A549 treated with ZK216348 at 1 μM for 4 hours (cell line): ENCODE measurements at places on chromosomes 5 and 9. TPM values are rescaled to one million over a fixed set of nuclear protein-coding genes. Genes with fewer than 3 reads are reported as not detected.

The STK32A gene
- total RNA-seq, result 0.20 to 0.74 TPM (median 0.29 TPM) in 5 replicates

The DAB2 gene
- total RNA-seq, result 8.5 to 12.0 TPM (median 10.4 TPM) in 5 replicates

The ALDH1A1 gene
- 4,093 to 6,603 TPM (median 5,109 TPM) in 5 replicates for total RNA-seq

The IFNA2 gene
- not detected in 5 replicates for total RNA-seq

The FGF1 gene
- total RNA-seq, result 0.15 to 1.8 TPM (median 0.29 TPM) in 5 replicates

The DHX29 gene
- total RNA-seq, result 17.4 to 25.7 TPM (median 22.9 TPM) in 5 replicates

The DDX4 gene
- not detected in 5 replicates for total RNA-seq

The CCNI2 gene
- total RNA-seq, result 0.06 to 0.09 TPM in 2 of 5 replicates, not detected in the others

The CCL21 gene
- total RNA-seq, result not detected in 5 replicates

The CDH18 gene
- not detected in 5 replicates for total RNA-seq

The FSTL4 gene
- 2.0 to 6.3 TPM (median 3.6 TPM) in 5 replicates for total RNA-seq

The PTGES gene
- 117 to 168 TPM (median 139 TPM) in 5 replicates for total RNA-seq

The GOLGA1 gene
- 9.7 to 11.8 TPM (median 11.4 TPM) in 5 replicates for total RNA-seq

The MTMR12 gene
- total RNA-seq, result 12.5 to 18.8 TPM (median 16.6 TPM) in 5 replicates

The CCDC171 gene
- total RNA-seq, result 0.31 to 0.59 TPM (median 0.36 TPM) in 5 replicates

The C9 gene
- total RNA-seq, result not detected in 5 replicates

The RGS14 gene
- total RNA-seq, result 4.3 to 6.5 TPM (median 5.0 TPM) in 5 replicates

The BTNL8 gene
- not detected in 5 replicates for total RNA-seq

The FOXD4L6 gene
- not detected in 5 replicates for total RNA-seq

The PHF24 gene
- total RNA-seq, result 0.05 to 0.29 TPM (median 0.12 TPM) in 4 of 5 replicates, not detected in the other
